ENCODE measurements at places on chromosomes 3 and 15. TPM values are rescaled to one million over a fixed set of nuclear protein-coding genes. Genes with fewer than 3 reads are reported as not detected.

Gene GP9
- not detected for total RNA-seq

Gene CISH
- 0.65 TPM for total RNA-seq

Gene USP8
- 53.1 TPM for total RNA-seq

Gene CCR5
- total RNA-seq = not detected

Gene QRICH1
- total RNA-seq = 45.8 TPM

Gene IQCH
- total RNA-seq = 2.4 TPM

Data from A549 treated with ZK216348 at 1 μM for 4 hours (cell line).